Chondrocyte (in vitro differentiated cells): ENCODE measurements at places on chromosomes 4 and X. TPM values are rescaled to one million over a fixed set of nuclear protein-coding genes. Genes with fewer than 3 reads are reported as not detected.

P2RY4 gene
- not detected in 3 replicates for total RNA-seq

IL3RA gene
- total RNA-seq = 0.23 to 0.47 TPM in 2 of 3 replicates, not detected in the other

PNMA6F gene
- not detected in 3 replicates for total RNA-seq

CHST7 gene
- total RNA-seq = 6.5 to 11.7 TPM (median 7.0 TPM) in 3 replicates

TRMT2B gene
- total RNA-seq = 9.5 to 13.1 TPM (median 9.9 TPM) in 3 replicates

CLCN3 gene
- 34.7 to 47.3 TPM (median 36.5 TPM) in 3 replicates for total RNA-seq

- no peaks in the 10 kb centered on the region for H3K36me3 ChIP-seq
- peaks cover 6% of the 10 kb centered on the region for H3K4me1 ChIP-seq
- DNase-seq = no peak
Observed at GRCh38 chr4:32884198-32884597, 2164.0 kb downstream of the PCDH7 start.

DNA sequence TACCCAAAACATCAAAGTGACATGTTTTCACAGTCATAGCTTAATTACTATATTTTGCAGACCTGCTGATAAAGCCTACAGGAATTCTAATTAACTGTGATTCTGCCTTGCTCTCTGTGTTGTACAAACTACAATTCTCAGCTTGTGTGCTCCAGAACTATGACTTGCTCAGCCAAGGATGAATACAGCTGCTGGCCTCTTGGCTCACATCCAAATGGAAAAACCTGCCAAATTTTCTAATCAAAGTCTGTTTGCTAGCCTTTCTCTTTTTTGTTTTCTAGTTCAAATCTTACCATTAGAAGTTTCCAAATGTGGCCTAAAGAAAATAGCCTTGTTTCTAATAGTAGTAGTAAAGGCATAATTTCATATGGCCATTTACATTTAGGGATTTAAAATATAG is 1176.8 kb downstream of the FAM133A start:
- no peak overlapping the region for H3K27ac ChIP-seq
- H3K36me3 ChIP-seq = no peaks in the 10 kb centered on the region
- H3K27me3 ChIP-seq = no peaks in the 10 kb centered on the region
- H3K4me3 ChIP-seq = no peak overlapping the region
- H3K4me1 ChIP-seq = no peaks in the 10 kb centered on the region

GRCh38 chrX:22078117-22078516 is 46.0 kb downstream of the PHEX start:
- H3K4me3 ChIP-seq = no peak overlapping the region
- no peak for DNase-seq
- H3K36me3 ChIP-seq = no peaks in the 10 kb centered on the region

DNA sequence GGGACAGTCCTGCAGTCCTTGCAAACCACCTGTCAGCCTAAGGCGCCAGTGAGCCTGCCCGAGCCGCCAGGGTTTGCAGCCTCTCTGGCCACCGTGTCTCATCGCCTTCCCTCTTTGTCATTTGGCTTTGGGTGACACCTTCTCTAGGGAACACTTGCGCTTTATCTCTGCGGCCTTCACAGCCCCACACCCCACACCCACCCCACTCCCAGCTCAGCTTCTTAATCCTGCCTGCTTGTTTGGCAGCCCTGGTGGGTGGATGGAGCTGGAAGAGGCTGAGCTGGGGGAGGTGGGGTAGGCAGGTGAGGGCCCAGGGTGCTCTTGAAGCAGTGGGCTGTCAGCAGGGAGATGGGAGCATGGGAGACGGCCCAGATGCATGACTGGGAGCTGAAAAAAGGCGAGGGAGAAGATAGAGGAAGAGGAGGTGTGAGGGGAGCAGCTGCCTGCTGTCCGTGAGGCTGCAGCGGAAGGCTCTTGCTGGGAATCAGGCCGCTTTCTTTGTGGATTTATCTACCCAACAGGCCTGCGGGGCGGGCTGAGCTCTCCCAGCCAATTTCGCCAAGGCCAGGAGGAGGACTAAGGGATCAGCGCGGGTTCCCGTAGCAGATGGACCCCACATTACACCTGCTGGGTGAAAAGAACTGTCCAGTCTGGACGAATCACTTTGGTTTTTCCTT is 97.5 kb upstream of the STOX2 start:
- no peak overlapping the region for H3K27ac ChIP-seq
- no peaks in the 10 kb centered on the region for H3K4me1 ChIP-seq
- no peaks in the 10 kb centered on the region for H3K36me3 ChIP-seq
- peaks cover 2% of the 10 kb centered on the region for H3K27me3 ChIP-seq

NAP1L3 gene
- total RNA-seq = 33.2 to 52.2 TPM (median 35.4 TPM) in 3 replicates

DNA sequence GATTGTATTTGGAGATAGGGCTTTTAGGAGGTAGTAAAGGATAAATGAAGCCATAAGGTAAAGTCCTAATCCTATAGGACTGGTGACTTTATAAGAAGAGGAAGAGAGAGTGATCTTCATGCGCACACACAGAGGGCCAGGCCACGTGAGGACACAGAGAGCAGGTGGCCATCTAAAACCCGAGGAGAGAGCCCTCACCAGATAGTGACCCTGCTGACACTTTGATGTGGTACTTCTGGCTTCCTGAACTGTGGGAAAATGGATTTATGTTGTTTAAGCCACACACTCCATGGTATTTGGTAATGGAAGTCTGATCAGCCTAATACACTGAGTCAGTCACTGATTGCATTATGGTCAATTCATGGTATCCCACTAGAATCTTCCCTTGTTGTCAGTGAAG is 164.9 kb upstream of the TAPT1 start:
- H3K4me1 ChIP-seq = no peaks in the 10 kb centered on the region
- no peak overlapping the region for H3K4me3 ChIP-seq
- H3K36me3 ChIP-seq = no peaks in the 10 kb centered on the region
- no peak for DNase-seq
- H3K27ac ChIP-seq = no peak overlapping the region

- no peaks in the 10 kb centered on the region for H3K27me3 ChIP-seq
- peak overlapping the region; percentile 14 for H3K27ac ChIP-seq
- no peaks in the 10 kb centered on the region for H3K36me3 ChIP-seq
- DNase-seq = no peak
- H3K4me3 ChIP-seq = no peak overlapping the region
Observed at GRCh38 chr4:176794651-176795050, 1.9 kb upstream of the VEGFC start.

- H3K4me3 ChIP-seq = no peak overlapping the region
- peaks cover 22% of the 10 kb centered on the region for H3K4me1 ChIP-seq
- no peaks in the 10 kb centered on the region for H3K27me3 ChIP-seq
- DNase-seq = no peak
- H3K36me3 ChIP-seq = no peaks in the 10 kb centered on the region
- no peak overlapping the region for H3K27ac ChIP-seq
Observed at GRCh38 chr4:138643827-138644226, 371.8 kb upstream of the NOCT start.

GRCh38 chr4:159600061-159600460 is 497.2 kb downstream of the RAPGEF2 start:
- no peak for DNase-seq
- H3K27ac ChIP-seq = no peak overlapping the region
- H3K4me3 ChIP-seq = no peak overlapping the region
- H3K4me1 ChIP-seq = no peaks in the 10 kb centered on the region

CORIN gene
- 1.9 to 4.4 TPM (median 2.1 TPM) in 3 replicates for total RNA-seq

- H3K27me3 ChIP-seq = peaks cover 4% of the 10 kb centered on the region
- DNase-seq = no peak
- H3K27ac ChIP-seq = no peak overlapping the region
- H3K4me1 ChIP-seq = no peaks in the 10 kb centered on the region
- no peak overlapping the region for H3K4me3 ChIP-seq
- no peaks in the 10 kb centered on the region for H3K36me3 ChIP-seq
Observed at GRCh38 chr4:40280586-40280985, 54.5 kb upstream of the CHRNA9 start.

GRCh38 chrX:34768290-34768689 is 111.2 kb upstream of the TMEM47 start:
- no peak overlapping the region for H3K4me3 ChIP-seq
- H3K27ac ChIP-seq = no peak overlapping the region
- H3K27me3 ChIP-seq = no peaks in the 10 kb centered on the region
- DNase-seq = no peak

GPRASP2 gene
- total RNA-seq = 10.7 to 11.5 TPM (median 11.0 TPM) in 3 replicates

DNA sequence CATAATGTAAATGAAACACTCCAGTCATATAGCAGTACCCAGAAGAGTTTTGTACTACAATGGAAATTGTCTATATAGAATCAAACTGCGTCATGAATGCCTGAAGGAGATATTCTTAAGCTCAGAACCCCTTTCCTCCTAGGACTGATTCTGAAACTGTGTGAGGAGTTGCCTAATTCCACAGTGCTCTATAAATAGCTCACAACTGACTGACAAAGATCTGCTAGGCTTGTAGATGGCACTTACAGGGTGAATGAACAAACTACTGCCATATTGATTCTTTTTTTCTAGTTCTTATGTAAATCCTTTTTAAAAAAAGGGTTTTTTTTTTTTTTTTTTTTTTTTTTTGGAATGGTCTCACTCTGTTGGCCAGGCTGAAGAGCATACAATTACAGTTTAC is 30.1 kb upstream of the UGT2B17 start:
- H3K27me3 ChIP-seq = peaks cover 5% of the 10 kb centered on the region
- H3K27ac ChIP-seq = no peak overlapping the region

GRCh38 chrX:151227627-151228026 is 51.2 kb downstream of the GPR50 start:
- H3K27ac ChIP-seq = no peak overlapping the region
- no peak for DNase-seq
- H3K4me3 ChIP-seq = no peak overlapping the region
- no peaks in the 10 kb centered on the region for H3K36me3 ChIP-seq
- no peaks in the 10 kb centered on the region for H3K4me1 ChIP-seq

- peaks cover 24% of the 10 kb centered on the region for H3K36me3 ChIP-seq
- H3K27me3 ChIP-seq = no peaks in the 10 kb centered on the region
- H3K4me1 ChIP-seq = no peaks in the 10 kb centered on the region
- no peak overlapping the region for H3K27ac ChIP-seq
- no peak for DNase-seq
Observed at GRCh38 chr4:51995647-51996220, 24.4 kb downstream of the LRRC66 start.

- no peak for DNase-seq
- H3K4me1 ChIP-seq = peaks cover 17% of the 10 kb centered on the region
- peak overlapping the region; percentile 65 for H3K4me3 ChIP-seq
- peaks cover 43% of the 10 kb centered on the region for H3K27me3 ChIP-seq
Observed at GRCh38 chr4:74365761-74366160, 816 bp downstream of the EREG start.

DNA sequence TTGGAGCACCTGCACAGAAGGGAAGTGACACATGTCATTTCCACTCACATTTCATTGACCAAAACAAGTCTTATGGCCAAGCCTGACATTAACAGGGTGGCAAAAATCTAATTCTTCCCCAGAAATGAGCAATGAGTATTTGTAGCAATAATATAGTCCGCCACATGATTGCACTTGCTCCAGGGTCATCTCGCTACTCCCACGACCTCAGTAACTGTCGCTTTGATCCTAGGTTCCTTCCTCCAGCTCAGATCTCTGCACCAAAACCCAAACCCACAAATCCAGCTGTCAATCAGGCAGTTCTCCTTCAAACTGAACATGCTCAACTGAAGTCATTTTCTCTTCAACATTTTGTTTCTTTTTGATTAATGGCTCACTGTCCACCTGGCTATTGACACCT is 25.2 kb upstream of the PTTG2 start:
- H3K36me3 ChIP-seq = peaks cover 3% of the 10 kb centered on the region
- no peaks in the 10 kb centered on the region for H3K27me3 ChIP-seq
- peaks cover 18% of the 10 kb centered on the region for H3K4me1 ChIP-seq
- DNase-seq = no peak
- no peak overlapping the region for H3K27ac ChIP-seq

DNA sequence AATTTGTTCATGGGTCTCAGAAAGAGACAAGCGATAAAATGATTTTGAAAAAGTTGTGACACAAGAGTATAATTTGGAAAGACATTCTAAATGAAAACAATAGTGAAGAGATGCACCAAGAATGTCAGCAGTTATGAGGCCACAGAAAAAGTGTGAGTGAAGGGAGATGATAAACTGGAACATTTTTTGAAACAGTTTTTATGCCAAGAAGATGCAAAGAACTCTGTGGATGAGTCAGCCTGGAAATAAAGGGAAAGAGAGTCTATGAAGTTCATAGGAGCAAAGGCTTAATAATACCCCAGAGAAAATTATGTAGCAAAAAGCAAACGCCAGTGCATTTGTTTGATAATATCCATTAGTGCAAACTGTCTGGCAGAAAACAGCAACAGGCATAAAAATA is 188.4 kb upstream of the TBC1D9 start:
- H3K4me3 ChIP-seq = peak overlapping the region; percentile 22
- peak overlapping the region; percentile 96 for H3K27ac ChIP-seq
- H3K27me3 ChIP-seq = no peaks in the 10 kb centered on the region
- H3K36me3 ChIP-seq = no peaks in the 10 kb centered on the region
- DNase-seq = no peak
- peaks cover 64% of the 10 kb centered on the region for H3K4me1 ChIP-seq

DNA sequence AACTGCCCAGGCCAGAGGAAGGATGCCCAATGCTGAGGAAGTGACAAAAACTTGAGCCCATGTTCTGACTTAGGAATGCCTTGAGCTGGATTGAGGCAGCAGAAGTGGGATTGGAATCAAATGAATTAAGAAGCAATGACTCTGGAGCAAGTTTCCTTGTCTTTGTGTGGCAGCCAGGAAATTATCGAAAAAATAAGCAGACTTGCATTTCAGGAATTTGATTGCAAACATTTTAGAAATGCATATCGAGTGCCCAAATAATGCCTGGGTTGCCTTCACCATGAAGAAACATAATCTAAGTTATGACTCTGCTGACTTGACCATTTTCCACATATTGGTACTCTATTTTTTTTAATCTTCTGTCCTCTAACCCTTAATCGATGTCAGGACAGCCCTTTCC is 9.5 kb downstream of the CYTL1 start:
- no peaks in the 10 kb centered on the region for H3K27me3 ChIP-seq
- no peak overlapping the region for H3K27ac ChIP-seq
- no peak overlapping the region for H3K4me3 ChIP-seq
- H3K4me1 ChIP-seq = peaks cover 8% of the 10 kb centered on the region
- DNase-seq = no peak

DNA sequence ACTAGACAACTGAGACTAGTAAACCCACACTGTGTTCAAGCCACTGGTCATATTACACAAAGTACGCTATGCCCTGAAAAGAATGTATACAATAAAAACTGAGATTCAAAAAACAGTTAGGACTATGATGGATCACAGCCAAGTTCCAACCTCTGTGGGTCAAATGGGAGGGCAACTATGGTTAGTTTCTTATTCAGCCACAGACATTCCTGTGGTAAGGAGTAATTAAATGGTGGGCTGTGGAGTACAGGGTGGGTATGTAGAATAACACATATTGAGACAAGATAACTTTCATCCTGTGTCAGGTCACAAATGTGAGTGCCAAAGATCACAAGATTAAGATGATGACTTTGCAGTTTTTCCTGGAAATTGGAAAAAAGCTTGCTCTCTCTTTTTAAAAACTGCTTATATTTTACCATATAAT is 167.2 kb downstream of the NPNT start:
- H3K27me3 ChIP-seq = peaks cover 11% of the 10 kb centered on the region
- H3K4me1 ChIP-seq = peaks cover 22% of the 10 kb centered on the region
- peaks cover 2% of the 10 kb centered on the region for H3K36me3 ChIP-seq
- no peak overlapping the region for H3K4me3 ChIP-seq

DNA sequence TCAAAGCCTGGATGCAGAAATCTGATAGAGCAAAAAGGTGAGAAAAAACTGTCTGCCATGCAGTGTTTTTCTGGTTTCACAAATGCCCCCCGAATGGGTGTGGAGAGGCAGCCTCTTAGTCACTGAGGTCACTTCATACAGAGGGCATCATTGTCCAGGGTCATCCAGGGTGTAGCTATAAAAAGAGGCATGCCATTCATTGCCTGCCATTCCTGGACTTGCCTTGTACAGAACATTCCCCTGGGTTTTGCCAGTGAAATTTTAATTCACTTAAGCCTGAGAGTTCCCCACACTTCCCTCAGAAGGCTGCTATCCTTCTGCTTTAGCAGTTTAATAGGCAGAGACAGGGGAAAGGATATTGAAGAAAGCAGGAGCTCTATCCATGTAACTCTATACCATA is 230.3 kb downstream of the UNC5C start:
- peak overlapping the region; percentile 43 for H3K27ac ChIP-seq
- peaks cover 14% of the 10 kb centered on the region for H3K4me1 ChIP-seq
- no peaks in the 10 kb centered on the region for H3K36me3 ChIP-seq

GPR34 gene
- not detected in 3 replicates for total RNA-seq
